ENCODE measurements at places on chromosomes 1 and 21. TPM values are rescaled to one million over a fixed set of nuclear protein-coding genes. Genes with fewer than 3 reads are reported as not detected.

RHBDL2 gene
- 1.1 TPM for polyA plus RNA-seq

DNA sequence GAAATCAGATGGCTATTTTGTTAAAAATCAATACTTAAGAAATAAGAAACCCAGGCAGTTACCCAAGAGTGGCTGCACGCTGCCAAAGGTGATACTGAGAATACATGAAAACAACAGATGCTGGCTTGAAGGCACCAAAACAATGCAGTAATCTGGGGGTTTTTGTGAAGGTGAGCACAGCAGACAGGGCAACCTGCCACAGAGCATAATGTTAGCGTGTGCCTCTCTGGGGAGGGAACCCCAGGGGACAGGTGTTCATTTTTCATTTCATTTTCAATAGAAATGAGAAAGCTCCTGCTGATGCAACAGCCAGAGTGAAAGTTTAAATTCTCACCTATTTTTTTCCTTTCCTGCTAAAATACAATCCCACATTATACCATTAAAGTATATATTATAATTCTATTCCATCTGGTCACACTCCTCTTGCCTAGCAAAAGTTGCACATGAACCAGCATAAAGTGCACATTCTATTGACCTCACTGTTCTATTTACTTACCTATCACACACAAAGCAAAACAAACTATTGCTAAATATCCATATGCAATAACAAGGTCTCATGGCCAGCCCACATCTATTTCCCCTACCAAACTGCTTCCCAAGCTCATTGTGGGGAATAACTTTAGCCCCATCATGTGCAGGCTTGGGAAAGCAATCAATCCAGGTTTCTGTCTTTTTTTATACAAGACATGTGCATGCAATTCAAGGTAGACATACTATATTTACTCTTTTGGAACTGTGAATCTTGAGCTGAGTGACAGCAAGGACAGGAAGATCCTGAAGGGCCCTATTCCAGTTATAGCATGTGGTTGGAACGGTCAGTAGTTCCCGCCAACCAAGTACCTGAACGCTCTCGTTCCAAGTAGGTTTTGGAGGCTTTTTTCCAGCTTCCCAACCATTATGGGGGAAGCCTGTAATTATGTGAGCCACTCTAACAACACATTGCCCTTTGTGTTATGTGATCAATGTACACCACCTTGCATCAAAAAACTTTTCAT lies 173.6 kb downstream of the RERE start:
- no peak for DNase-seq

DNA sequence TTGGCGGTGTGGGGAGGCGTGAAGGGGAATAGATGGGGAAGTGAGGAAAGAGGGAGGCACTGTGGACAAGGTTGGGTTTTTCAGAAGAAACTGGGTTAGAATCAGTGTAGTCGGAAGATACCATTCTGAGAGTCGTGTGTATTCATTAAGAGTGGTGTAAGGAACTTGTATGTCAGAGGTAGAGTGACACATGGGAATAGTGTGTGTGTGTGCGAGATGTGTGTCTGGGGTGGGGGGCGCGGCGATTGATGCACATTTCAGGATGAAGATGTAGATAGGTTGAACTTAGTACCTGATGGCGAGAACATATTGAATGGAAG lies 878 bp downstream of the SMG7 start:
- DNase-seq: no peak

DNA sequence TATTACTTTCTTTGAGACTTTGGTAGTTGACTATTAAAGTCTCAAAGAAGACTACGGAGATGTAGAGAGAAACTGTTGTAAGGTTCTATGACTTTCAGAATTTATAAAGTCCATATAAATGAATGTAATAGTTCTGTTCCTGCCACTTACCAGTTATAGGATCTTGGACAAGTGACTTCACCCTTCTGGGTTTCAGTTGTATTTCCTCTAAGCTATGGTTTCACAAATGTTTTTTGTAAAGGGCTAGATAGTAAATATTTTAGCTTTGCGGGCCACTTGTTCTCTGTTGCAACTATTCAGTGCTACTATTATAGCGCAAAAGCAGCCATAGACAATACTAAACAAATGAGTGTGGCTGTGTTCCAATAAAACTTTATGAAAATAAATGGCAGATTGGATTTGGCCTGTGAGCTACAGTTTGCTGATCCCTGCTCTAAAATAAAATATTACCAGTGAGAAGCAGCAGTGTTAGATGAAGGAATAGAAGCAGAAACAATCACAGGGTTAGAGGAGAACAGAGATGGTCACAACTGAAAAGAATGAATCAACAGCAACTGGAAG lies 14.7 kb downstream of the ZMPSTE24 start:
- DNase-seq: no peak

- DNase-seq: no peak
Measured at GRCh38 chr1:8471451-8471850, 153.5 kb downstream of the SLC45A1 start.

Data from lung (tissue), 17 donors.